ENCODE measurements at places on chromosomes 1 and 21.

DNA sequence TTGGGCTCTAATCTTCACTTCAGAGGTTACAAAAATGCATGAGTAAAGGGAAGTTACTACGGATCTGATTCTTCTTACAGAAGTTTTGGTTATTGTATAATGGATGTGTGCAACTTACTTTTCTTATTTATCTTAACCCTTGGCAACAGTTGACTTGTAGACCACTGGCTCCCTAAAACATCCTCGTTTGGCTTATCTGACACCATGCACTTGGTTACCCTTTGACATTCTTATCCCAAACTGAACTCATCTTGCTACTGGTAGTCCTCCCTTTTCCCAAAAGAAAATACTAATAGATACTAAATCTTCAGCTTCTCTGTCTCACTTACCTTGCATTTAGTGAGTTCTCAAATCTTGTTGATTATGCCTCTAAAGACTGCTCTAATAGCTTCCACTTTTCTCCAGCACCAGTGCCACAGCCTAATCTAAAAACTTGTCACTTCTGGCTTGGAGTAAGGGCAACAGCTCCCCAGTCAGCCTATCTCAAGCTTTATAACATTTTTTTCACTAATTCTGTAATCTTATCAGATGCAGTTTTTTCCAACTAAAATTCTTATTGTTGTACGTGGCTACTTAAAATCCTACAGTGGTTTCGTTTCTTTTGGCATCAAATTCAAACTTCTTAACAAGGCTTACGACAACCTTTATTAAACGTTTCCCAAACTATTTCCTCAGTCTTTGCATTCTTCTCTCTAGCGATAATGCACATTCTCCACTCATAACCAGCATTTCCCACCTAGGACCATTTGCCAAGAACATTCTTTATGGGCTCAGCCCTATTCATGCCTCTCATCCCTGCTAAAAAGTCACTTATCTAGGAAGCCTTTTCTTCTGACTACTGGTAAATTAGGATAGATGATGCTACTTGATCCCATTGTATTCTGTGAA, 204.2 kb downstream of the KCNT2 start:
- DNase-seq = no peak

- no peak for DNase-seq
These were observed 90.3 kb upstream of the NR5A2 start for GRCh38 chr1:199937161-199937560.

DNA sequence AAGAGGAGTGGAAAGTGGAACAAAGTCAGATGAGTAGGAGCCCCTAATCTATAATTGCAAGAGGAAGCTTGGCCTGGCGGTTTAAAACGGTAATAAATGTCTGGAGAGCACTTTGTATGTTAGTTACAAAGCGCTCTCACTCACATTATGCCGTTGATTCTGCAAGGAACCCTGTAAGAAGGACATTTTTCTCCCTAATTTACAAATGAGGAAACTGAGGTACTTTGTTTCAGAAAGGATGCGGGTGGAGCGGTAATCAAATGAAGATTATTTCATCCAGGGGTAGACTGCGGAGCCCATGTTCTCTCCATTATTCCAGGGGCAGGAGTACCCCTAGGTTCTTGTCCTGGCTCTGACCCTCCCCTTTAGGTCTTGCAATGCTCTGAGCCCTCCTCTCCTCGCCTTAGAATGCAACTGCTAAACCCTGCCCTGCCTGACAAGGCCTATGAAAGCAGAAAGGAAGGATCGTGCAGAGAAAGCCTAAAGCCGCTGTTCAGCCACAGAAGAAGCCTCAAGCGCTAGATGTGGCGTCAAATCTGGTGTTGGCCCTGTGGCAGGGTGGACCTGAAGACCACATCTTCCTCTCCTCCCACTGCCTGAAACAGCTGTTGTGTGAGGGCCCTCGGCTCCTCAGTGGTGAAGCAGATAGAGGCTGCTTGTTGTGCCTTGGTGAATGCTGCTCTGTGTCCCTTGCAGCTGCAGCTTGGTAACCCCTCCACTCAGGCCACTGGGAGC, 588 bp upstream of the PACC1 start:
- DNase-seq = no peak

DNA sequence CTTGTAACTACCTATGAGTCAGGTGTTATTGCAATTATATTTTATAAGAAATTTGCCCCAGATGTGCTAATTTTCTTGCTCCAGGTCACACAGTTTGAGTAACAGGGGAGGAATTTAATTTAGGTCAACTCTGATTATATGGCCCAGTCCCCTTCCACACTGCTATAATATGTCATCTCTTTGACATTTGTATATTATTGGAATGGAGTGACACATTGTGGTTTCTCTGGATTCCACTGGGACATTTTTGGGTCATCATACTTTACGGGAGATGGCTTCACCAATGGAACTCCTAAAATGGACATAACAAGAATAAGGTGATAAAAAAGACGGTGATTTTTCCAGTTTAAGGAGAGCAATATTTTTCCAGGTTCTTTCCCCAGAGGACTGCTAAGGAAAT, 191.2 kb downstream of the DISC1 start:
- peak; percentile 50 for DNase-seq

- peak; percentile 28 for DNase-seq
These were observed 520.8 kb upstream of the ADAMTS5 start for GRCh38 chr21:27487676-27488075.

GRCh38 chr1:4586611-4587160, 67.7 kb upstream of the AJAP1 start:
- DNase-seq = no peak

DNA sequence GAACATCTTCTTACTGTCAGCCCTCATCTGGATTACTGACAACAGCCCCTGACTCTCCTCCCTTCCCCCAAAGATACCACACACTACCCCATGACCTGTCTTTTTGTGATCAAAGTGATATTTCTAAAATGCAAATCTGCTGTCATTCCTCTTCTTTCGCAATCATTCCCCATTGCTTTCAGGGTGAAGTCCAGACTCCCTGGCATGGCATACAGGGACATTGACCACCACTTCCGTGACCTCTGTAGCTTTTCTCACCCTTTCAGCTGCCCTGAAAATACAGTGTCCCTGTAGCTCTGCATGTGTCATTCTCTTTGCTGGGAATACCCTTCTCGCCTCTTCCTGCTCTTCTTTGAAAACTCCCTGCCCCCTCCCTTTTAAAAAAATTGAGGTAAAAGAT, 4.1 kb downstream of the SERINC2 start:
- DNase-seq = no peak

DNA sequence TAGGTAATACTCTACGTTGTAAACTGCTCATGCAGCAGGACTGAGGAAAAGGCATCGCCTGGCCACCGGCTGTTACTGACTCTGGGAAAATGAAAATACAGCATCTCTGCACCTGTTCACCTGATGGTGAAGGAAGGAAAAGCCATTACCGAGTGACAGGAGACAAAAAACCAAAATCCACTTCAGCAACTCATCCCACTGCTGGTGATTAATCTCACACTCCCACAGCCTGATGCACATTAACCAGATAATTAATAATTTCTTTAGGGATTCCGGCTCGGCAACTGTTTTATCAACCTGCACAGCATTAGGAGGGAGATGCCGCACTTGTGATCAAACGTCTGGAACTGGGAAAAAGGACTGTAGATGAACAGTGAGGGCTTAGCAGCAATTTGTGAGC, 183.9 kb upstream of the ESRRG start:
- DNase-seq = no peak

DNA sequence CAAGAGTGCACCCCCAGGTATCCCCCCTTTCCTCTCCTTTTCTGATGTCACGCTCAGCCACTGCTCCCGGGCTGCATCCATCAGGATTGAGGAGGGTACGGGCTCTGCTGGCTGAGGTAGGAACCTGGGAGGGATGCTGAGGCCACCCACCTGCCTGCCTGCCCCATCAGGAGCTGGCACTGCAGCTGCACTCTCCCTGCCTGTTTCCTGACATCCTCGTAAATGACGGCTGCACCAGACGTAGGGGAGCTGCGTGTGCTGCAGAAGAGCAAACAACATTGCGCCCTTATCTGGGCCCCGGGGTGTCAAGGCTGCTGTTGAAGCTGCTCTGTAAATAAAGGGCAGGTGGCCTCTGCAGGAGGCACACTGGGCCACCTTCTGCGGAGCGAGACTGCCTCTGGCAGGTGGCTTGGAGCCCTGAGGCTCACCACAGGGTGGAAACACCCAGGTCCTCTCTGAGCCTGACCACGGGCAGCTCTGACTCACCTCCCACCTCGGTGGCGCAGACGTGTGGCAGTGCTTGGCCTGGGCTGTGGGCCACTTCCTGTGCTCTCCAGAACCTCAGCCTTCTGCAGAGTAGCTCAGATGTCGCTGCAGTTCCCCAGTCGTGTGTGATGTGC, 30.9 kb downstream of the SNAP47 start:
- no peak for DNase-seq

- no peak for DNase-seq
These were observed 21.9 kb upstream of the NEK2 start for GRCh38 chr1:211697356-211697755.

GRCh38 chr1:55275941-55276341, 60.8 kb upstream of the USP24 start:
- peak; percentile 52 for DNase-seq

DNA sequence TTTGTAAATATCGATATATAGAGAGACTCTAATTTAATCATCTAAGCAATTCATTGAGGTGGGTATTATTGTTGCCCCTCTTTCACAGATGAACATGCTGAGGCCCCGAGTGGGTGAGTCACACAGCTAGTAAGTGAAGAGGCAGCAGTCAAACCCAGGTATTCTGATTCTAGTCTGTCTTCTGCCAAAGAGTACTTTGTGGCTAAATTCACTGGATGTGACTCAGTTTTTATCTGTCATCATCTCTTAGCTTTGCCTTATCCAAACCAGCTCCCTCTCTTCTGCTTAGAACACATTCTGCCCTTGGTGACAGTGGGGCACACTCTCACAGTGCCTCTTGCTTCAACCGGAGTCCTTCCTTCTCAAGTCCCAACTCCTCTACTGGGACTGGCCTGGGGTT, 11.5 kb downstream of the FCRL5 start:
- peak; percentile 18 for DNase-seq

- no peak for DNase-seq
These were observed 52.1 kb downstream of the KCNAB2 start for GRCh38 chr1:6097824-6098223.

GRCh38 chr21:42066521-42066920, 4.6 kb upstream of the UMODL1 start:
- DNase-seq = no peak

GRCh38 chr1:151455966-151456365, 3.3 kb downstream of the POGZ start:
- no peak for DNase-seq

DNA sequence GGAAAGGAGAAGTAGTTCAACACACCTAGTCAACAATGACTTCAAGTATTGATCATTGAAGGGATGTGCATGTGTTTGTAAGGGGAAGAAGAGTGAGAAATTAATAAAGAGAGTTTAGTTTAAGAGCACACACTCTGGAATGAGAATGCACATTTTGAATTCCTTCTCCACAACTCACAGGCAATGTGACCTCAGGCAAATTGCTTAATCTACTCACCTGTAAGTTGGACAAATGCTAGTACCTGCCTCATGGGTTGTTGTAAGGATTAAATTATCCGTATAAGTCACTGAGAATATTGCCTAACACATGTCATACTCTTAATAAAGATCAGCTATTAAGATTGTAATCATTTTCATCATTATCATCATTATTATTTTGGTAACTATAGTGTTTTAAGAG, 204.0 kb upstream of the NFIA start:
- DNase-seq = no peak

GRCh38 chr21:46124083-46124925, 26.4 kb downstream of the COL6A2 start:
- DNase-seq = no peak

GRCh38 chr21:42145569-42146272, 73.2 kb upstream of the ABCG1 start:
- DNase-seq = peak; percentile 56

- DNase-seq = no peak
These were observed 20.2 kb downstream of the RERE start for GRCh38 chr1:8797216-8797615.

DNA sequence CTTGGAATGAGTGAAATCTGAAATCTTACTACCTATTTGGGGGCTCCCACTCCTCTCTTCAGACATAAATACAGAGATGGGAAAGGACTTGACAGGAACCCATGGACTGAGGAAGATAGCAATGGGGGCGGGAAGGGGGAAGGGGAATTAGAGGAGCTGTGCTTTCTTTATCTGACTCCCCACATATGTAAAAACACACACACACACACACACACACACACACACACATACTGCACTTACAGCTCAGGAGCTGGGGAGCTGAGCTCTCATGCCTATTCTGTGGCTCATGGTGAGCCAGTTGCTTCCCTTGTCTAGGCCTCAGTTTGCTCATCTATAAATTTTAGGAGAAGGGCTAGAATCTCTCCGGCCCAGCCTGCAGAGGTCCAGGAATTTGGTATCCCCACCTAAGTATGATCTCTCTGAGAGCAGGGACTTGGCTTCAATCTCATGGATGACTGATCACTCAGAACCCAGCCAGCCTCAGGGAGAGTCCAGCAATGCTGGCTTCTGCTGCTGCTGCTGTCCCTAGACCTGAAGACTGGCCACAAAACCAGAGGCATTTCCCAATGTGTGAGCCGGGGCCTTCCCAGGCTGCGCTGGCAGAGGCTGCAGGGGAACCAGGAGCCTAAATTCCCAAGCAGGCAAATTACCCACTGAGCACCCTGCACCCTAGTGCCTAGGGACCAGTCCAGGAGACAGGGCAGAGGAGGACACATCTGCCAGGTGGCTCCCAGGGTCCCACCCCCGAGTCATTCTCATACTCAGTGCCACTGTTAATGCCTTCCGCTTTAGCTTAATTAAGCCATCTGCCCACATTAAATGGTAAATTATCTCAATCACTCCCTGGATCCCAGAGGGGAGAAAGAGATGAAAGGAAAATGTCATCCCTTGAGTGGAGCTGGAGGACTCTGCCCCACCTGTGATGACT, 57.5 kb upstream of the RBM15 start:
- no peak for DNase-seq

DNA sequence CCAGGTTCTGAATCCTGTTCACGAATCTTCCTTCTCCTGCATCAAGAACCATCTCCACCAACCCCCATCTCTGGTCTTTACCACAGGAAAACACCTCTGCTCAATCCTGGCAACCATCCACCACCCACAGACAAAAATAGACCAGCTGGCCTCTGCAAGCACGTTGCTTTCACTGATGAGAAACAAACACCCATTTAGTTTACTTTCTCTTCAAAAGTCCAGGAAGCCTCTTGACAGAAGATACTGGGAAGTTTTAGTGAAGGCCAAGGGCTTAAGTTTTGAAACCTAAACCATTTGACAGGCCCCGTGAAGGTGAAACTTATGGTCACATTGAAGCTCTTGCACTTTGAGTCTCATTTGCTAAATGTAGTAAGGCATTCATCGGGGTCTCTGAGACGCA, 122.6 kb upstream of the PPP2R5A start:
- peak; percentile 56 for DNase-seq

GRCh38 chr1:213649373-213649772, 338.4 kb upstream of the PROX1 start:
- DNase-seq = no peak

All from fibroblast of skin of abdomen (primary cell).